ENCODE measurements at places on chromosomes 5 and 9. TPM values are rescaled to one million over a fixed set of nuclear protein-coding genes. Genes with fewer than 3 reads are reported as not detected.

TXNDC15 gene
- 47.4 TPM for total RNA-seq

FBLL1 gene
- total RNA-seq: 7.5 TPM

DNA sequence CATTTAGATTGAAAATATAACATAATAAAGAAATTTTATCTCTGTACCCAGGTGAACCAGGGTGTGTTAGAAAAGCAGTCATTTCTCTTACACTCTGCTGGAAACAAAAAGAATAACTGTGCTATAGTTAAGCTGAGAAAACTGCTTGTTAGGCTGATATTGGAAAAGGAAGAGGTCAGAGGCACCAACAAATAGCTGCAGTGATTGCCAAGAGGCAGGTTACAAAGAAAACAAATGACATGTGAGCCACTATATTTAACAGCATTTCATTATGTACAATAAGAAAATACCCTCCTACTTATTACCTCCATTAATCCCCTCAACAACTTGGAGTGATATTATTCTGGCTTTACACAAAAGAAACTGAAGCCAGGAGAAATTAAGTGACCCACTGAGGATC lies 607.9 kb upstream of the TLE4 start:
- no peak for DNase-seq
- H3K4me3 ChIP-seq: no peak overlapping the region
- H3K27ac ChIP-seq: no peak overlapping the region

GRCh38 chr5:124956471-124957029 lies 210.1 kb upstream of the ZNF608 start:
- H3K4me1 ChIP-seq: no peaks in the 10 kb centered on the region
- H3K27me3 ChIP-seq: no peaks in the 10 kb centered on the region
- no peaks in the 10 kb centered on the region for H3K36me3 ChIP-seq
- no peak overlapping the region for H3K27ac ChIP-seq
- DNase-seq: no peak
- H3K4me3 ChIP-seq: no peak overlapping the region

- no peak overlapping the region for H3K4me3 ChIP-seq
- no peak overlapping the region for H3K27ac ChIP-seq
- no peaks in the 10 kb centered on the region for H3K4me1 ChIP-seq
- H3K36me3 ChIP-seq: no peaks in the 10 kb centered on the region
- DNase-seq: no peak
Observed at GRCh38 chr5:122661496-122662180, 113.2 kb upstream of the SNX2 start.

HMCN2 gene
- total RNA-seq: 0.05 TPM

PLPP7 gene
- total RNA-seq: 3.3 TPM

UBE2R2 gene
- 67.2 TPM for total RNA-seq

DNA sequence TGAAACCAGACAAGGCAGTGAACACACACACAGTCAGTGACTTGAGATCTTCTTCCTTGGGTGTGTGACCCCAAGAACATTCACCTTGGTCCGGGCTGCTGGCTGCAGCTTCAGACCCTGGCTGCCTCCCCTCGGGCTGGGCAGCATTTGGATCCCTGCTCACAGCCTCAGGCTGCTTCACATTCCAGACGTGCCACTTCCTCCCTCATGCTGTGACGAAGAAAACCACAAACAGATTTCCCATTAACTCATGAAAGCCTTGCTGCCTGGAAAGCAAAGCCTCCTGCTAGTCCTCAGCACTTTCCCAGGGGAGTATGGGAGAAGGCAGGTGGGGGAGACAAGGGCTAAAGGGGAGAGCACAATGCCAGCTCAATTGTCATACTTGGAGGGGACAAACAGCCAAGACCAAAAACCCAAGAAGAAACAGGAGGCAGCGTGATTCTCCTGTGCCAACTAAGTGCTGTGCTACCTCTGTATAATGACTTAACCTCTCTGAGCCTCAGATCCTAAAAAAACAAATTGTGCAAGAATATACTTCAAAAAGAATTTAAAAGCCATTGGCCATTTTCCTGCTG lies 594.6 kb upstream of the BRINP1 start:
- no peaks in the 10 kb centered on the region for H3K27me3 ChIP-seq
- H3K27ac ChIP-seq: peak overlapping the region; percentile 70
- H3K4me3 ChIP-seq: no peak overlapping the region
- DNase-seq: no peak
- H3K4me1 ChIP-seq: peaks cover 8% of the 10 kb centered on the region

NKD2 gene
- total RNA-seq: 12.3 TPM

DNA sequence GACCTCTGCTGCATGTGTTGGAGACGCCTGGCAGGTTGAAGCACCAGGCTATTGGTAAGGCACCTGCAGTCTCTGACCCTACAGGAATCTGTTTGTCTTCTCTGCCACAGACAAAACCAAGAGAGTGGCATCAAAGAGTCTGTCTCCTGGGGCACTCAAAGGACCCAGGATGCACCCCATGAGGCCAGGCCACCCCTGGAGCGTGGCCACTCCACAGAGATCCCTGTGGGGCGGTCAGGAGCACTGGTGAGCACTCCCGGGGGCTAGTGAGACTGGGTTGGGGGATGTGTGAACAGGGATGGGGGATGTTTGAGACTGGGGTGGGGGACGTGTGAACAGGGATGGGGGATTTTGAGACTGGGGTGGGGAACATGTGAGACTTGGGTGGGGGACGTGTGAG lies 240.3 kb downstream of the CACNA1B start:
- no peak overlapping the region for H3K4me3 ChIP-seq
- no peaks in the 10 kb centered on the region for H3K36me3 ChIP-seq
- no peak overlapping the region for H3K27ac ChIP-seq
- no peak for DNase-seq

DNA sequence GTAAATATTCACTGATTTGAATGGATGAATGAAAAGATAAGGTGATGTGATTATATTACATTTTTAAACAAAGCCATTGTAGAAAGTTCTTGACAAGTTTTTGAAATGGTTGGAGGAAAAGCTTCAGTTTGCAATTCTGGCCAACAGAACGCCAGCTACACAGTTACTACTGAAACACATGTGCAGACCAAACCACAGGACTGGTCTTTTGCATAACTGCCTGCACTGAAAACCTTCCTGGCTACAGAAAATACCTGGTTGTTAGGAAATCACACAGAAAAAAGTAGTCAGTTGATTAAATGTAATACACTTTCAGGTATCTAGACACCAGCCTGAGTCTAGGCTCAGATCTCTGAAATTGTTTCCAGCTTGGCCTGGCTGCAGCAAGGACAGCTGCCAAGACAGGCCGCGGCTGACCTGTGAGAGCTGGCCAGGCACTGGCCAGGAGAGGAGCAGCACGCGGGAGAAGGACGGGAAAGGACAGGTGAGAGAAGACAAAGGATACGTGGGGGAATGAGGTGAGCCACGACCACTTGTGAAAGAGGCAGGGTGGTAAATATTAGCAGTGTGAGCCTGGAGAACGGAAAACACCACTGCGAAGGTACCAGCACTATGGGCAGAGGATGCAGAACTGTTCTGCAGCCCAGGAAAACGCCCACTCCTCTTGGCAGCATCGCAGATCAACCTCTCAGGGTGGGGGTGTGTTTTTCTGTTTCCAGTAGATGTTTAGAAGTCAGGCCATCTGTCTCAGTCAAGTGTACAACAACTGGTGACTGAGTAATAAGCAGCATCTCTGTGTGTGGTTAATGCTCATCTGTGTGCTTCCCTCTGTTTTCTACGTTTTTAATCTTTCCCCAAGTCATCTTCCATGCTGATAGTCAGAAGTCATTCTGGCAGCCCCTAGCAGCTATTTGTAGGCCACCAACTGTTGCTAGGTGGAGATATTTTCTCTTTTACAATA lies 137.4 kb downstream of the SCAMP1 start:
- no peaks in the 10 kb centered on the region for H3K36me3 ChIP-seq
- H3K27me3 ChIP-seq: no peaks in the 10 kb centered on the region
- no peak for DNase-seq
- H3K4me1 ChIP-seq: no peaks in the 10 kb centered on the region
- no peak overlapping the region for H3K4me3 ChIP-seq
- H3K27ac ChIP-seq: no peak overlapping the region

- H3K27ac ChIP-seq: no peak overlapping the region
- H3K27me3 ChIP-seq: no peaks in the 10 kb centered on the region
- H3K4me1 ChIP-seq: no peaks in the 10 kb centered on the region
- H3K36me3 ChIP-seq: no peaks in the 10 kb centered on the region
Observed at GRCh38 chr9:136614967-136615623, 47.6 kb upstream of the EGFL7 start.

CNTLN gene
- total RNA-seq: not detected

DNA sequence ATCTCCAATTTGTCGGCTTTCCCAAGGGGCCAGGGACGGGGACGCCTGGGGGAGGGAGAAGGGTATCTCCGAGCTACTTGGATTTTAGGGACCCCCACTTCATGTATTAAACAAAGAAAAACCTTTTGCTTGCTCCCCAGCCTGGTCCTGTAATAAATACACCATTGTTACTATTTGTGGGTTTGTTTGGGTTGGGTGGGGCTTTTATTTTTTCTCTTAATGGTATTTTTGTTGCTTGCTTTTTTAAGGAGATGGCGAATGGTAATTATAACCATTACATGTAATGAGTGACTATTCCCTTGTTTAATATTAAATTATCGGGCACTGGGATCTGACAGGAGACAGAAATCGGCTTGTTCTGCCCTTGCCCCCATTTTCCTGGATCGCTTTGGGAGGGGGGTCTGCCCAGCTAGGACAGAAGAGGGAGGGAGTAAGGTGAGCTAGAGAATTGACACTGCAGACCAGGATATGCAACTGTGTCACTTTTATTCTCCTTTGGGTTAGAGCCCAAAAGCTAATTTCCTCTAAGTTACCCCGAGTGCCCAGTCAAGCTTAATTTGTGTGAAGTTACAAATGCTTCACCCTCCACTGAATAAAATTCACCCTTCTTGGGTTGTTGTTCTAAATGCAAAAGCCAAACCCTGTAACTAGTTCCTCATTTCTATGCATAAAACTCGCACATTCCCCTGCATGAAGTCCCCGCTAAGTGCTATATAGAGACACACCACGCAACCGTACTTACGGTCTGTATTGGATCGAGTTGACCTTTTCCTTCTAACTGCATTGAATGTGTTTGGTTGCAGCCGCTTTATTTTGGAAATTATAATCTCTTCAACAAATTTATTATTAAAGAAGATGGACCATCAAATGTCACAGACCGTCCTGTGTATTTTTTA lies 1.6 kb upstream of the ZNF608 start:
- no peaks in the 10 kb centered on the region for H3K27me3 ChIP-seq
- H3K27ac ChIP-seq: peak overlapping the region; percentile 100
- peaks cover 22% of the 10 kb centered on the region for H3K4me1 ChIP-seq
- H3K4me3 ChIP-seq: peak overlapping the region; percentile 79
- H3K36me3 ChIP-seq: peaks cover 3% of the 10 kb centered on the region

DNA sequence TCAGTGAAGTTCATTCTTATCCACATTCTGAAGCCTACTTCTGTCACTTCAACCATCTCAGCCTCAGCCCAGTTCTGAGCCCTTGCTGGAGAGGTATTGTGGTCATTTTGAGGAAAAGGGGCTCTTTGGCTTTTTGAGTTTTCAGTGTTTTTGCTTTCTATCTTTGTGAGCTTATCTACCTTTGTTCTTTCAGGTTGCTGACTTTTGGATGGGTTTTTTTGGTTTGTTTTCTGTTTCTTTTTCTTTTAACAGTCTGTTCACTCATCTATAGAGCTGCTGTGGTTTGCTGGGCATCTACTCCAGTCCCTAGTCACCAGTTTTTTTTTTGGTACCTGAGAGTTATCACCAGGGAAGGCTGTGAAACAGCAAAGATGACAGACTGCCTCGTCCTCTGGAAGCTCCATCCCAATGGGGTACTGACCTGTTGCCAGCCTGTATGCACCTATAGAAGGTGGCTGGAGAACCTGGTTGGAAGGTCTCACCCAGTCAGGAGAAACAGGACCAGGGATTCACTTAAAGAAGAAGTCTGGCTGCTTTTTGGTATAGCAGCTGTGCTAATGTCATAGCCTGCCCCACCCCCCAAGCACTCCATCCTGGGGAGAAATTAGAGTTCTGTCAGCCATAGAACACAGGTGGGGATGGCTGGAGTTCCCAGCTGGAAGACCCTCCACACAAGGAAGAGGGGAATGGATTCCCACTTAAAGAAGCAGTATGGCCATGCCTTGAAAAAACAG lies 138.6 kb upstream of the TSLP start:
- no peaks in the 10 kb centered on the region for H3K36me3 ChIP-seq
- DNase-seq: no peak
- H3K4me1 ChIP-seq: no peaks in the 10 kb centered on the region
- H3K27me3 ChIP-seq: no peaks in the 10 kb centered on the region

GRCh38 chr9:125561509-125562148 lies 145.4 kb downstream of the MAPKAP1 start:
- no peaks in the 10 kb centered on the region for H3K27me3 ChIP-seq
- no peaks in the 10 kb centered on the region for H3K36me3 ChIP-seq
- no peak overlapping the region for H3K27ac ChIP-seq
- no peaks in the 10 kb centered on the region for H3K4me1 ChIP-seq

PCDHGC5 gene
- 0.36 TPM for total RNA-seq

- no peak overlapping the region for H3K27ac ChIP-seq
- peaks cover 10% of the 10 kb centered on the region for H3K27me3 ChIP-seq
- no peaks in the 10 kb centered on the region for H3K36me3 ChIP-seq
- no peak overlapping the region for H3K4me3 ChIP-seq
Observed at GRCh38 chr5:77560677-77561263, 68.7 kb upstream of the WDR41 start.

SLC46A2 gene
- not detected for total RNA-seq

DNA sequence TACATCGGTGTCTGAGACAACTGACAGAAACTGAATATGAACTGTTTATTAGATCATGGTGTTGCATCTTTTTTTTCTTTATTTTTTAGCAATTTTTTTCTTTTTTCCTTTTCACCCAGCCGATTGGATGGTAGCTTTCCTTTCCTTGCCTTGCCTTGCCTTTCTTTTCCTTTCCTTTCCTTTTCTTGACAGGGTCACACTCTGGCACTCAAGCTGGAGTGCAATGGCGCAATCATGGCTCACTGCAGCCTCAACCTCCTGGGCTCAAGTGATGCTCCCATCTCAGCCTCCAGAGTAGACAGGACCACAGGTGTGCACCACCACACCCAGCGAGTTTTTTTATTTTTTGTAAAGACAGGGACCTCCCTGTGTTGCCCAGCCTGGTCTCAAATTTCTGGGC lies 2.8 kb downstream of the PDE6A start:
- DNase-seq: no peak
- H3K36me3 ChIP-seq: no peaks in the 10 kb centered on the region
- peak overlapping the region; percentile 98 for H3K27ac ChIP-seq
- H3K4me3 ChIP-seq: no peak overlapping the region
- peaks cover 53% of the 10 kb centered on the region for H3K4me1 ChIP-seq
- H3K27me3 ChIP-seq: no peaks in the 10 kb centered on the region

- H3K4me3 ChIP-seq: no peak overlapping the region
- H3K27ac ChIP-seq: no peak overlapping the region
- H3K4me1 ChIP-seq: no peaks in the 10 kb centered on the region
- H3K36me3 ChIP-seq: no peaks in the 10 kb centered on the region
- peaks cover 2% of the 10 kb centered on the region for H3K27me3 ChIP-seq
- DNase-seq: no peak
Observed at GRCh38 chr9:132982458-132982857, 4.0 kb downstream of the GFI1B start.

PCDHGA3 gene
- total RNA-seq: not detected

DNM1 gene
- total RNA-seq: 18.7 TPM

MAMDC2 gene
- 1.5 TPM for total RNA-seq

DNA sequence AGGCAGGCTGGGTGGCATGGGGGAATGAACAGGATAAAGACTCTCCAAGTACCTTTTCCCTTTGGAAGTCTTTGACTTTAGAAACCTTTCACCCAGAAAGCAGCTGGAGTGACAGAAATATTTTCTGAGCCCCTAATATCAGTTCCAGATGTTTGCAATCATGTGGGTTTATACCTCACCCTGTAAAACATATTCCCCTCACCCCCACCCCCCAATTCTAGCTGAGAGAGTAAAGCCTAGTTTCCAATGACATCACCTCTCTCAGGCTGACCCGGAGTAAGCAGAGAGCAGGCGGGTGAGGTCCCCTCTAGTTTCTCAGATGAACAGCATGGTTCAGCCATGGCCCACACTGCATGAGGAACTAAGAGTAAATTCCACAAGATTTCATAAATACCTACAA lies 82.9 kb upstream of the TRIM32 start:
- no peaks in the 10 kb centered on the region for H3K36me3 ChIP-seq
- no peak overlapping the region for H3K27ac ChIP-seq
- no peak for DNase-seq
- no peaks in the 10 kb centered on the region for H3K4me1 ChIP-seq
